DMS53 (cell line): ENCODE measurements at places on chromosomes 3 and 15.

DNA sequence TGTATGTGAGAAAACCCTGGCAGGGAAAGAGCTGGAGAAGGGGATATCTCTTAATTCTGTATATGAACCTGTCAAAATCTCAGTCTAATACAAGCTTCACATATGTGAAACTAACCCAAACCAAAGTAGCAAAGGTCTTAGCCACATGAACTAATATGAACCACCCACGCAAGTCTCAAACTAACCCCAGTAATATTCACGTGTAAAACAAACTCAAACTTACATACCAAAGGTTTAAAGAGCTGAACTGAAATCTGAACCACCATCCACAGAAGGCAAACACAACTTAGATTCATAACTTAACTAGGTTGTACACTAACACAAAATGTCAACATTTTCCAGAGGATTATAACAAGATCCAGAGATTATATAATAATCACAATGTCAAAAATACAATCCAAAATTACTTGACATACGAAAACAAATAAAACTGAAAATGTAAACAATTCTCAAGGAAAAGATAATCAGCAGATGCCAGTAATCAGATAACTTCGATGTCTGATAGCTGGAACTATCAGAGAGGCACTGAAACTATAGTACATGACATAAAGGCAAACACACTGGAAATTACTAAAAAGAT is 64.1 kb downstream of the VPS13C start:
- DNase-seq: no peak

GRCh38 chr15:64288999-64289398 is 67.0 kb downstream of the CSNK1G1 start:
- DNase-seq: no peak

GRCh38 chr3:72888546-72889309 is 882 bp downstream of the GXYLT2 start:
- DNase-seq: no peak

DNA sequence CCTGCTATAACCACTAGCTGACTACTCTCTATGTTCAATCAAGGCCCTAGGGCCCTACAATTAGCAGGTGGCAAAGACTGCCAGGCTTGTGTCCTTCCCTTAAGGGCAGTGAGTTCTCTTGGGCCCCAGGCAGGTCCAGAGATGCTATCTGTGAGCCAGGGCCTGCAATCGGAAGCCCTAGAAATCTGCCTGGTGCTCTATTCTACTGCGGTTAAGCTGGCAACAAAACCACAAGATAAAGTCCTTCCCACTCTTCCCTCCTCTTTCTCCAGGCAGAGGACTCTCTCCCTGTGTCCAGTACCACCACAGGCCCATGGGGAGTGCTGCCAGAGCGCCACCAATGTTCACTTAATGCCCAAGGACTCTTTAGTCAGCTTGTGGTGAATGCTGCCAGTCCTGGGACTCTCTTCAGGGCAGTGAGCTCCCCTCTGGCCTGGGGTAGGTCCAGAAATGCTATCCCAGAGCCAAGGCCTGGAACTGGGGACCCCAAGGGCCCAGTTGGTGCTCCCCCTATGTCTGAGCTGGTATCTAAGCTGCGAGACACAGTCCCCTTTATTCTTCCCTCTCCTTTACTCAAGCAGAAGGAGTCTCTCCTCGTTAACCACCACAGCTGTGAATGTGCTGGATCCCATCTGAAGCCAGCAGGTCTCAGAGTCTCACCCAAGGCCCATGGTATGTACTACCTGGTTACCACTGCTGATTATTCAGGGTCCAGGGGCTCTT is 34.7 kb downstream of the XXYLT1 start:
- no peak for DNase-seq

- no peak for DNase-seq
Measured at GRCh38 chr15:56960116-56960515, 41.7 kb downstream of the TCF12 start.

GRCh38 chr3:59797533-59797932 is 747.7 kb upstream of the CFAP20DC start:
- DNase-seq: no peak

DNA sequence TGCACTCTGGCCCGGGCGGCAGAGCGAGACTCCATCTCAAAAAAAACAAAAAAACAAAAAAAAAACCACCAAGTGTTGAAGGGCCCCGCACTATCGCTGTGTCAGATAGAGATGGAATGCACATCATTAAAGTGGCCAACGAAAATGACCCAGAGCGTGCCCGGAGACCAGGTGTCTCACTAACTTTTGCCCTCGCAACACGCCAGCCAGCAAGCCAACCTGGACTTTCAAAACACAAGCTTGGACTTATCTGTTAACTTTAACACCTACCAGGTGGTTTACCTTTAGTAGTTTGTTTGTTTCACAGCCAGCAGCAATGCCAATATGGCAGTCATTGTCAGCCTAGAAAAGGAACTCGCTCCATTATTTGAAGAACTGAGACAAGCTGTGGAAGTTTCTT is 28.6 kb downstream of the FAM174B start:
- DNase-seq: no peak

GRCh38 chr3:186259612-186260383 is 102.2 kb downstream of the DGKG start:
- peak; percentile 86 for DNase-seq

DNA sequence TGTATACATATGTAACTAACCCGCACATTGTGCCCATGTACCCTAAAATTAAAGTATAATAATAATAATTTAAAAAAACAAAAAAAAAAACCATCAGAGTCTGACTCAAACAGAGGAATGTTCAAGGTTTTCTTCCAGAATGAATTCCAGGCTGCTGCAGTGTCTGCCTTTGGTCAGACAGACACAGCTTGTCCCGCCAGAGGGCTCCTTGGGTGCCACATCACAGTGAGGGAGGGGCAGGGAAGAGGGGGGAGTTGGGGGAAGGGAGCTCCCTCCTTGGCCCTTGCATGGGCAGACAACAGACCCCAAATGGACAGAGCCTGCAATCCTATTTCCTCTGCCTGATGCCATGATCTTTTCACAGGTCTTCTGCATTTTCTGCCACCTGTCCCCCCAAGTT is 36.5 kb downstream of the ITGB5 start:
- no peak for DNase-seq

GRCh38 chr3:31908391-31909097 is 72.5 kb downstream of the OSBPL10 start:
- peak; percentile 50 for DNase-seq

GRCh38 chr15:48437178-48437577 is 105.9 kb downstream of the DUT start:
- DNase-seq: no peak

- DNase-seq: no peak
Measured at GRCh38 chr3:83122774-83123350, 1361.4 kb upstream of the GBE1 start.

GRCh38 chr15:60592371-60593169 is 113.6 kb upstream of the ICE2 start:
- DNase-seq: peak; percentile 95

DNA sequence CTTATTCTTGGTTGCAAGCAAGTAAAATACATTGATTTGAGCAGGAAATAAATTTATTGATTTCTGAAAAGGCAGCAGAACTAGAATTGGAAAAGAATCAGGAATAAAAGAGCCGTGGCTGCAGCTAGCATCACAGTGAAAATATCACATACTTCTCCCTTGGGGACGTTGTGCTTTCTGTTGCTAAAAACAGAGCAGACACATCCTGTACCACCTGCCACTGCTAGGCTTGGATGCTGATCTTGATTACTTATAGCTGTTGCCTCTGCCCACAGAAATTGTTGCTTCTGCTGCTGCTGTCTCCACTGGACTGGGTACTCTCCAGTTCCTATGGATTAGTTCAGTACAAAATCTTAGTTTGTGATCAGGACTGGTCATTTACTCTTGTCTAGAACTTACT is 283.8 kb downstream of the C3orf38 start:
- DNase-seq: no peak

GRCh38 chr15:52254391-52254790 is 41.2 kb downstream of the MYO5C start:
- peak; percentile 4 for DNase-seq

DNA sequence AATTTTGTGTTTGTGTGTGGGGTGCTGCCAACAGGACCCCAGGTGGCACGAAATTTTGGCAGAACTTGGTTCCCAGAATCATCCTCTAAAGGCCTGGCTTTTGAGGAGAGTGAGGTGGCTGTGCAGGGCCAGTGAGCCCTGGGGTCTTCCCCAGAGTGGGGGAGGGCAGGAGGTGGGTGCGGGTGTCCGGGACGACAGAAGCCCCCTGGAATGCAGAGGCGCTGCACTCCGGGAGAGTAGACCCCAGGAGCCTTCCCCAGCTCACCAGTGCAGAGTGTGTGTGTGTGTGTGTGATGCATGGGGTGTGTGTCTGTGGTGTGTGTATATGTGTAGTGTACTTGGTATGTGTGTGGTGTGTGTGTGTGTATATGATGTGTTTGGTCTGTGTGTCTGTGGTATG is 44.4 kb upstream of the SEC13 start:
- no peak for DNase-seq

DNA sequence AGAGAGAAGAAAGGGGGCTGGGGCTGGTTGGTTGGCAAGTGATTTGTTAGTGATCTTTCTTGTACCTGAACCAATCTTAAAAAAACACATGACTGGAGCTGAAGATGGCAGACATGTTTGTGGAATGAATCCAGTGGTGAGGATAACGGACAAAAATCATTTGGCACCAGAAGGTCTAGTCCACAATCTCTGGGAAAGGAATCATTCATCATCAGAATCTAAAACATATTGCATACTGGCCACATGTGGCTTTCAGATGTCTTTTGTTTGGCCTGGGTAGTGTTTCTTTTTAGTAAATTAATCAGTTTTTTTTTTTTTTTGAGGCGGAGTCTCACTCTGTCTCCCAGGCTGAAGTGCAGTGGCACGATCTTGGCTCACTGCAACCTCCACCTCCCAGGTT is 5.0 kb downstream of the NEK11 start:
- no peak for DNase-seq

- no peak for DNase-seq
Measured at GRCh38 chr3:154926721-154927120, 153.4 kb upstream of the MME start.

DNA sequence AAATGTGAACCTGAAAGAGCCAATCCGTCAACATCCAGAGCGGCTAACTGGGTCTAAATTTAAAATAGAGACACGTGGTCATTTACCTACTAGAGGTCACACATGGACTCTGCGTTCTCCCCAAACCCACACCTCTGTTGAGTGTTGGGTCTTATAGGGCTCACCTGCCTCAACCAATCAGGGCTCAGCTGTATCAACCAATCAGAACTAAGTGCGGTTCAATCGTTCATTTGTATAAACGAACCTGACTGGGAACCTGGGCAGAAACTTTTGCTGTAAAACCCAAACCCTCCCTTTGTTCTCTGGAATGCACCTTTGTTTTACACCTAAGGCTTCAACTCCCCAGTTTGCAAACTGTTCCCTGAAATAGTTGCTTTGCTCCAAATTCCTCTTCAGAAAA is 8.9 kb downstream of the DNAAF4 start:
- DNase-seq: peak; percentile 40

DNA sequence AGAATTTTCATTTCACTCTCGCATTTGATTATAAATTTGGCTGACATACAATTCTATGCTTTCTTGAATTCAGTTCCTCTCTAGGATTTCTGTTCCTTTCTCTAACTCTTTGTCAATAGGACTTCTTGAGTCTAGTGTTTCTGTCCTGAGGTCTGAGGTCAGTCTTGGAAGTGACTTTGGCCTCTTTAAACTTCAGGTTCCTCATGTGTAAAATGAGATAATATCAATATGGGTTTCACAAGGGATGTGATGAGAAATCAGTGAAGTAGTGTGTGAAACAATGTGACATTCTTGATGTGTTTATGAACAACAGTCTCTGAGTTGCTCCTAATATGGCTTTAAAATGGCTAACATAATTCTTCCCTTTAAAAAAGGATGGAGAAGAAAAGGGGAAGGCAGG is 92.2 kb downstream of the SV2B start:
- no peak for DNase-seq

- no peak for DNase-seq
Measured at GRCh38 chr3:58728723-58729122, 62.1 kb upstream of the FAM3D start.

DNA sequence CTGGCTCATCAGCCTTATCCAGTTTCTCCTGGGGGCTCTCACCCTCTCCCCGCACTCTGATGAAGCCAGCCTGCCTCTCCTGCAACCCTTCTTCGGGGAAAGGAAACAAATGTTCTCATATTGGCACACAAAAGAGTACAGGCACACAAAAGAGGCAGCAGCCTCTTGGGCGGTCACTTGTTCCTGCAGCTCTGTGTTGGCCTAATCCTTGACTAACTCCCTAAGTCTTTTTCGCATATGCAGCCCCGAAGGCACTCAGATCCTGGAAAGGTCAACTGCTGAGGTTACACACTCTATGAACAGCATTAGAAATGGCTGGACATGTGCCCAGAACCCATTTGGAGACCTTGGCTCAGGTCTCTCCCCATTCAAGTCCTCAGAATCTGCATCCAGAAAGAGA is 7.4 kb upstream of the CAMP start:
- DNase-seq: no peak

DNA sequence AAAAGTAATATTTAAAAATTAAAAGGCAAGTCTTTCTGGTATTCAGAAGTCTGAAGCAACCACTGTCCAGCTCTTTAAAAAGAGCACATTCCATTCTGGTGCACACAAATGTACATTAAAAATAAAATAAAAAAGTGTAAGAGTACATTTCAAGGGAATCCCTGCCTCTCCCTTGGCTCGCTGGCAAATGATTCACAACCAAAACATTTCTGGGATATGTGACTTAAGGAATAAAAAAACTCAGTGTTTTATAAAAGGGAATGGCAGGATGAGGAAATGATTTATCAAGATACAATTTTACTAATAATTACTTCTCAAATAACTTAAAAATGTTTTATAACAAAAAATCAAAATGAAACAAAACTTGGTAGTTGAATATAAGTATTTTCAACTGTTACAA is 23.8 kb upstream of the ANXA2 start:
- DNase-seq: no peak

- peak; percentile 7 for DNase-seq
Measured at GRCh38 chr3:12830785-12831156, 10.6 kb downstream of the RPL32 start.

DNA sequence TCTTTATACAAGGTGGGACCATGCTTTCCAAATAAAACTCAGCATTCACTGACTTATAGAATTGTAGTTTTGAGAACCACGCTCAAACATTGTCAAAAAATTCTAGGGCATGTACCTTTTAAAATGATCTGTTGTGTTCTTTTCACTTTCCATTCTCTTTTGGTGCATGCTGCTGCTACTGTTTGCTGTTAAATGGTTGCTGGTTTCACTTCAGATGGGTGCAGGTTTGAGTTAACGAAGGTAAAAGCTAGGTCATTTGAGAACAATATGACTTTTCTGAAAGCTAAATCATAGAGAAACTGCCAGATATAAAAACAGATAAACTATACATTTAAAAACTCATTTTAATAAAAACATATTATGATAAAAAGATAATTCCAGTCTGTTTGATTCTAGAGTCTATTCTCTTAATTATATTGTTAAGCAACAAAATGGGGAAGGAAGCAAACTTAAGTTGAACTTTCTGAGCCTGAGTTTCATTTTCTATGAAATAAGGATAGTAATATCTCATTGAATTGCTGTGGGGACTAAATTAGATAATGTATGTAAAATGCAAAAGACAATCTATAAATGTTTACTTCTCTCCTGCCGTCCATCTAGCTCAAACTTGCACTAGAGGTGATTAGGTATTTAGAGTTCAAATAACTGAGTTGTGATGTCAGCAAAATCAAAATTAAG is 82.4 kb downstream of the OXSM start:
- no peak for DNase-seq

GRCh38 chr3:10173926-10174435 is 9.3 kb downstream of the IRAK2 start:
- DNase-seq: no peak

GRCh38 chr3:181915551-181915950 is 203.8 kb downstream of the SOX2 start:
- DNase-seq: no peak

GRCh38 chr3:50260027-50260941 is 8.7 kb upstream of the SEMA3B start:
- peak; percentile 80 for DNase-seq
